ENCODE measurements at places on chromosomes 16 and 17. TPM values are rescaled to one million over a fixed set of nuclear protein-coding genes. Genes with fewer than 3 reads are reported as not detected.

DNA sequence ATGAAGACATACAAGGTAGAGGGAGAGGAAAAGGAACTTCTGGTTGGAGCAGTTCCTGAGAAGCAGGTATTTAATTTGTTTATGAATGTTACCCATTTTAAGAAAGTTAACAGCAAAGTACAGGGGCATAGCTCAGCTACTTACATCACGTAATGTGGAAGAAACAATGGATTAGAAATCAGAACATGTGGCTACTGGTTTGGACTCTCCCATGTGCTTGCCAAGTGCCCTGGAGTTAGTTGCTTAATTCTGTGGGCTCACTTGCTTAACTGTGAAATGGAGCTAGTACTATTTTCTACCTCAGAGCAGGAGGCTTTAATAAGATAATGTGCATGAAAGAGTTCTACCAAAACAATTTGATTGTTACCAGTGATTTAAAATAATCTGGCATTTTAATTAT, 27.3 kb downstream of the RSPRY1 start:
- no peak for DNase-seq
- no peaks in the 10 kb centered on the region for H3K27me3 ChIP-seq
- H3K4me1 ChIP-seq = no peaks in the 10 kb centered on the region
- H3K36me3 ChIP-seq = no peaks in the 10 kb centered on the region
- H3K4me3 ChIP-seq = no peak overlapping the region

DNA sequence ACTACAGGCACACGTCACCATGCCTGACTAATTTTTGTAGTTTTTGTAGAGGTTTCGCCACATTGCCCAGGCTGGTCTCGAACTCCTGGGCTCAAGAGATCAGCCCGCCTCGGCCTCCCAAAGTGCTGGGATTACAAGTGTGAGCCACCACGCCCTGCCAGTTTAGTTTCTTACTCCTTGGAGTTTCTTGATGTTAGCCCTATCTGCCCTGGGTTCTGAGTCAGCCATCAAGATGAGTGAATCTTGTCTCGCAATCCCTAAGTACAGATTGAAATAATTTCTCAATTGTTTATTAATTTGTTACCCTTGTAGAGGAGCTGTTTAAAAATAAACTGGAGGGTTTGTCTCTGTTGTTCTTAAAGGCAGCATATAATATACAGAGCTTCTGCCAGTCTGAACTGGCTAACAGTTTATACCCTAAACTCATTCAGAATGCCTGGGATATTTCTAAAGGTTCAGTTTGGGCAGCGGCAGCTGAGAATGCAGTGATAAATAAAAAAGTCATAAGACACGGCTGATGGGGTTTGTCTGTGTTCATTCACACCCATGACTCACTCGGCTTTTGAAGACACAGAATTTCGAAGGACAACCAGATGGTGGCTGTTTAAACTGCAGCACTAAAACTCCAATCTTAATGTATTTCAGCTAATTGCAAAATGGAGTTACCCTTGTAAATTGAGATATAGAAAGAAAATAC, 39.6 kb downstream of the GPRC5B start:
- H3K4me1 ChIP-seq = peaks cover 3% of the 10 kb centered on the region
- no peaks in the 10 kb centered on the region for H3K36me3 ChIP-seq
- DNase-seq = no peak
- H3K27me3 ChIP-seq = no peaks in the 10 kb centered on the region

Gene ZNF385C
- total RNA-seq = 1.5 TPM

- H3K4me3 ChIP-seq = no peak overlapping the region
- DNase-seq = no peak
- no peaks in the 10 kb centered on the region for H3K36me3 ChIP-seq
- no peak overlapping the region for H3K27ac ChIP-seq
- H3K4me1 ChIP-seq = no peaks in the 10 kb centered on the region
- H3K27me3 ChIP-seq = no peaks in the 10 kb centered on the region
Observed at GRCh38 chr16:23175651-23176050, 6.9 kb upstream of the SCNN1G start.

DNA sequence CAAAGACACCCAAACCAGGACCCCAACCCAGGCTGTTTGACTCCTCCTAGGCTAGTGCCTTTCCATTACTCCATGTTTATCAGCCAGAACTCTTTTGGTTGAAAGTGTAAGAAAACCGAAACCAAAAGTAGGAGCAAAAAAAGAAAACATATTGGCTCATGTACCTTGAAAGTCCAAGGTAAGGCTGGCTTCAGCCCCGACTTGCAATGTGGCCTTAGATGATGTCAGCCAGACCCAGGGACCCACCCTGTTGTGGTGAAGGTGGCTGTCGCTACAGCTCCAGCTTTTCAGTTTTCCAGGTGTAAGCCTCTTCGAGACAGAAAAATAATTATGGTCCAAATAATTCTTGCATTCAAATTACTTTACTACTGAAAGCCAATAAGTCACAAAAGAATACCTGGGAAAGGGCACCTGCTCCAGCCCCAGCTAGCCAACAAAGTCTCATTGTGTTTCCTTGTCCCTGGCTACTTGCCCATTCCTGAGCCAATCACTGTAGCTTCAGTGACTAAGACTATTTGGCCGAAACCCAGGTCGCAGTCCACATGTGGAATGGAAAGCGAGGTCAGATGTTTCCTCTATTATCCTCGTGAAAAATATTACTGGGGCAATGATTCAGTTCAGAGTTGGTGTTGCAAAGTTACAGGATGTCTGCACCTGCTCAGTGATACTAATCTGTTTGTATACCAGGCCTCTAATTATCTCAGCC, 20.7 kb downstream of the DNAH9 start:
- no peaks in the 10 kb centered on the region for H3K36me3 ChIP-seq
- peak; percentile 30 for DNase-seq
- no peaks in the 10 kb centered on the region for H3K27me3 ChIP-seq
- no peak overlapping the region for H3K4me3 ChIP-seq
- no peaks in the 10 kb centered on the region for H3K4me1 ChIP-seq

GRCh38 chr16:86762095-86762494, 183.7 kb downstream of the FOXL1 start:
- H3K4me1 ChIP-seq = no peaks in the 10 kb centered on the region
- H3K36me3 ChIP-seq = no peaks in the 10 kb centered on the region
- no peaks in the 10 kb centered on the region for H3K27me3 ChIP-seq
- DNase-seq = no peak
- H3K27ac ChIP-seq = no peak overlapping the region

Gene WNT9B
- total RNA-seq = not detected

Gene SPNS1
- 14.9 TPM for total RNA-seq

Gene HOXB9
- 0.10 TPM for total RNA-seq

- no peak overlapping the region for H3K27ac ChIP-seq
- no peak for DNase-seq
- H3K27me3 ChIP-seq = no peaks in the 10 kb centered on the region
- peaks cover 2% of the 10 kb centered on the region for H3K4me1 ChIP-seq
Observed at GRCh38 chr16:87881324-87882200, 12.3 kb upstream of the SLC7A5 start.

GRCh38 chr16:75309899-75310430, 58.5 kb upstream of the BCAR1 start:
- H3K27ac ChIP-seq = no peak overlapping the region
- peaks cover 2% of the 10 kb centered on the region for H3K4me1 ChIP-seq
- no peak overlapping the region for H3K4me3 ChIP-seq
- no peaks in the 10 kb centered on the region for H3K36me3 ChIP-seq
